ENCODE measurements at places on chromosomes 7 and 10.

DNA sequence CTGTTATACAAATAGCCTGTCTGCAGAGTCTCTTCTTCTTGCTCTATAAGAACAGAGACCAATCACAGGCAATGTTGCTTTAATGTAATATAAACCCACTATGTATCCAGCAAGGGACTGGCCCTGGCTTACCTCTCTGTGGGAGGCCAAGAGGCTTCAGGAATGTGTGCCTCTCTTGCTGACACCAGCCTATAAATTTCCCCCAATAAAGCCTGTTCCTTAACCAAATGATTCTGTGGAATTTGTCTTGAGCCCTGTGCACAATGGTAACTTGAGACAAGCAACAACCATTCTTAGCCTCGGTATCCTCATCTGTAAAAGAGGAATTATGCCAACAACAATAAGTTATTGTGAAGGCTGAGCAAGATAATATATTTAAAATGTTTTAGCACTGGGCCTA is 563.7 kb downstream of the GRM8 start:
- no peak for DNase-seq

DNA sequence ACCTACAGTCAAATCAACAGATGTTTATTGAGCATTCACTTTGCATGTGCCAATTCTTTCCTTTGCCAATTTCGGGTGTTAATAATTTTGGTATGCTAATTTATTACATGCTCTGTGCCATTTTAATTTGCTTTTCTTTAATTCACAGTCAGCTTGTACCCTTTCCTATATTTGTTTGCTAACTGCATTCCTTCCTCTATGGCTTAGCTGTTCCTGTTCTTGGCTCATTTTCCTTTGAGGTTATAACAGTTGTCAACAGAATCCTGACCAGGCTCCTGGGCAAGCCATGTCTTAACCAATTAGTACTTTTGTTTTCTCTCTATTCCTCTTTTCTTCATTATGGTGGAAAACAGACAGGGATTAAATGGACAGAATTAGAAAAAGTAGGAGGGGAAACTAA is 73.6 kb upstream of the RPA3 start:
- DNase-seq, result no peak

- no peak for DNase-seq
These were observed 147.1 kb downstream of the MLLT10 start for GRCh38 chr10:21681156-21681555.

DNA sequence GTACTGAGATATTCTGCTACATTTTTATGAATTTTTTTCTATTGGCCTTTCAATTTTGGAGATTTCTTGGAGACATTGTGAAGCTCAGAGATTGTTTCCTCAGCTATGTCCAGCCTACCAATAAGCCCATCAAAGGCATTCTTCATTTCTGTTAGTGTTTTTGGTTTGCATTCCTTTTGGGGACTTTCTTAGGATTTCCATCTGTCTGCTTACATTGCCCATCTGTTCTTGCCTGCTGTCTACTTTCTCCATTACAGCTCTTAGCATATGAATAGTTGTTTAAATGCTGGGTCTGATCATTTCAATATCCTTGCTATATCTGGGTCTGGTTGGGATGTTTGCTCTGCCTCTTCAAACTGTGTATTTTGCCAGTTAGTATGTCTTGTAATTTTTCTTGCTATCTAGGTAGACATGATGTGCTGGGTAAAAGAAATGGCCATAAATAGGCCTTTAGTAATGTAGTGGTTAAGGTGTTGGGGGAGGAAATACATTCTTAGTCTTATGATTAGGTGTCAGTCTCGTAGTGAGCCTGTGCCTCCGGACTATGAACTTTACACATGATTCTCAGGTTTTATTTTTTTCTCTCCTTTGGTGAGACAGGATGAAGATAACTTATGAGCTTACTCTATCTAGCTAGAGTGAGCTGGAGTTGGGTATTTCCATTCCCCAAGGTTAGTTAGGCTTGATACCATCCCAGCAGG is 32.6 kb upstream of the NME8 start:
- no peak for DNase-seq

DNA sequence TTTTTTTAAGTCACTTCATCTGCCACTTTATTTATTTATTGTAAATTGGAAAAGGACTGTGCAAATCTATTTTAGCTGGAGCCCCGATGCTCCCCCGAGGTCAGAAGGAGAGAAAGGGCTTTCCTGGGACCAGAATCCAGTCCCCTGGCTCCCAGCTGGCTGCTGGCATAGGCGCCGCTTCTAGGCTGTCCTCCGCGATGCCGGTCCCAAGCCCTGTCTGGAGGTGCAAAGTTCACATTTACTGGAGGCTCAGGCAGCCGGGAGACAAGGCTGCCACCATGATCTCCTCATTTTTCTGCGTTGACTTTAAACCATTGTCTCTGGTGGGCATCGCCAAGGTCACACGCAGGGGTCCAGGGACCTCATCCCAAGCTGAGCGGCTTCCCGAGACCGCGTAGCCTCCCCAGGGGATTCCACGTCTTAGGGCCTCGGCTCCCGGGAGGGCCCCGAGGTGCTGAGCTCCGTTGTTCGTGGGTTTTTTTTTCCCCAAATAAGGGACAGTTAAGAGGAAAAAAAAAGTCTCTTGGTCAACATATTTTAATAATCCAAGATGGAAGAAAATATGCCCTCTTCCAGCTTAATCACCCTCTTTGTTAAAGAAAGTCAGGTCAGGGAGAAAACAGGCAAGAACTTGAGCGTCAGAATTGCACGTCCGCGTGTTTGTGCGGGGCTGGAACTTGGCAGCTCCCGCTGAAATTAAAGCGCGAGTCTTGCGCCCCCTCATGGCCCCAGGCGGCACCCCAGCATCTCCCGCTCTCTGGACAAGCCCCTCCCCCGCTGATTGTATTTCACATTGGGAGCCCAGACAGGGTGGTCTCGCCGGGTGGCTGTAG is 11.9 kb downstream of the RGR start:
- DNase-seq, result no peak

DNA sequence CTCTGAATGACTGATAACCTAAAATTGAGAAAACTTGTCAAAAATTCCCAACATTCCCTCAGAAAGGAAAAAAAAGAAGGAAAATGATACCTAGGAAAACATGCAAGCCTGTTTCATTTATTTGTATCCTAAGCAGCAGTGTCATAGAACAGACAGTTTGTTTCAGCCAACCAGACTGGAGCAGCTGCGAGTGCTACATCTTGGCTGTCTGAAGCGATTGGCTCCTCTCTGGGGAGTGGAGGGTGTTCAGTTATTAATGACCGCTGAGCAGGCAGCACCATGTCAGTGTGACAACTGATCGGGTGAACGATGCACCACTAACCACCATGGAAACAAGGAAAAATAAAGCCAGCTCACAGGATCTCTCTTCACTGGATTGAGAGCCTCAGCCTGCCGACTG is at the start of gene LRRN3:
LRRN3 (plus strand) TSS at position 282 of the 400 bp plus-strand sequence. CDS start 31,646 bp downstream, outside the sequence.
- no peak for DNase-seq

DNA sequence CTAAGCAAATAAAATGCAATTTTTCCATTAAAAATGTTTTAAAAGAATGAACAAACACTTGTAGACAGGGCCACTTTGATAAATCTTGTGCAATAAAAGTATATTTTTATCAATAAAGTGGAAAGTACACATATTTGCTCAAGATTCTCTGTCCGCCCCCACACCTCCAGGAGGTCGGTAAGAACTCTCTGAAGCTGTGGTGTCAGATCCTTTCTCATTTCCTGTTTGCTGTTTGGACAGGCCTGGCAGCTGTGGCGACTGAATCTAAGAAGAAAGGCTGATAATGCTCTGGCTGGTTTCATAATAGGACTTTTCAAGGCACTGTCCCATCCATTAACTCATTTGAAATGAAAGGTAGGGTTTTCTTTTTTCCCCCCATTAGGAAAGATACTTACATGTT is 15.3 kb upstream of the ASB4 start:
- no peak for DNase-seq

DNA sequence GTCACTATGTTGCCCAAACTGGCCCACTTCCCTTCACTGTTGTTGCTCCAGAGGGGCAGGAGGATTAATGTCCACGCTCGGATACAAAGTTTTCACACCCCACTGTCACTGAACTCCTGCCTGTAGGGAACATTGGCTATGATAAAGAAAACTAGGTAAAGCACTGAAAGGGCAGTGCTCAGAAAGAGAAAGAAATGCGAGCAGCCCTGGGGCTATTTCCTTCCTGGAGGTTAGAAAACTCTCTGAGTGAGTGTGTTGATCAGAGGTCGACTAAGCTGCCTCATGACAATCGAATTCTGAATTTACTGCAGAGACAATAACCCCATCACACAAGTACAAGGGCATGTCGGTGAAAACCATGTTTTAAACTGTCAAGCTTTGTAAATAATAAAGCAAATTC is 227.2 kb upstream of the PITRM1 start:
- no peak for DNase-seq

- DNase-seq, result no peak
These were observed at the start of gene FEZF1 for GRCh38 chr7:122304319-122304975. Gene FEZF1 (minus strand): TSS chr7:122304750. CDS start chr7:122304437, 313 bp downstream.

- no peak for DNase-seq
These were observed 121.8 kb downstream of the CD36 start for GRCh38 chr7:80760292-80760691.

DNA sequence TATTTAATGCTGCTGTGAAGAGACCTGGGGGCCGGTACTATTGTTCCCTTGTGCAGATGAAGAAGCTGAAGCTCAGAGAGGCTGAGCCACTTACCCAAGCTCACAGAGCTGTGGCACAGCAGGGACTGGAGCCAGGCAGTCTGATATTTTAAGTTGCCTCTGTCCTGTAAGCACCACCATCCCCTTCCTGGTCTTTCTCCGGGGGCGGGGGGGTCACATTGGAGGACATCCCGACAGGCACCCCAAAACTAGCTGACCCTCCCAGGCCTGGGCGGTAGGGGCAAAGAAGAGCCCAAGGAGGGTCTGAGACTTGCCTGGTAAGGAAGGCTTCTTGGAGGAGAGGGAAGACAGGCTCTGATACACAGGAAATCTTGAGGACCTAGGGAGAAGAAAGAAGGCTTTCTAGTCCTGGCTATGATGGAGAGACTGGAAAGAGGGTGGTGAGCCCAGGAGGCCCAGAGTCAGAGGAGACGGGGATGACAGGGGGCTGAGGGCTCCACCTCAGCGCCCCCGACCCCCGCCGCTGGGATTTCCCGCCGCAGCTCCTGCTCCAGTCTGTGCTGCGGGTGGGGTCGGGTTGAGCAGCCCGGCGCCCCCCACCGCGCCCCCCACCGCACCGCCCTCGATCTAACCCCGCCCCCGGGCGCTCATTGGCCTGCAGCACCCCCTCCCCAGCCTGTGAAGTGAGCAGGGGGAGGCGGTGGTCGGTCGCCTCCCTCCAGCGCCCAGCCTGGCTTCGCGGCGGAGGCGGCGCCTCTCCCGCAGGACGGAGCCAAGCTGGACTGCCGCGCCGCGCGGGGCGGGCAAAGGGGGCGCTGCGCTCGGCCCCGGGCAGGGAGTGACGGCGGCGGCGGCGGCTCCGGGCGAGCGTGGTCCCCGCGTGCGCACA is at the start of gene ADCYAP1R1:
ADCYAP1R1 (plus strand) TSS at position 711 of the 889 bp plus-strand sequence. CDS start 10,957 bp downstream, outside the sequence.
- no peak for DNase-seq

DNA sequence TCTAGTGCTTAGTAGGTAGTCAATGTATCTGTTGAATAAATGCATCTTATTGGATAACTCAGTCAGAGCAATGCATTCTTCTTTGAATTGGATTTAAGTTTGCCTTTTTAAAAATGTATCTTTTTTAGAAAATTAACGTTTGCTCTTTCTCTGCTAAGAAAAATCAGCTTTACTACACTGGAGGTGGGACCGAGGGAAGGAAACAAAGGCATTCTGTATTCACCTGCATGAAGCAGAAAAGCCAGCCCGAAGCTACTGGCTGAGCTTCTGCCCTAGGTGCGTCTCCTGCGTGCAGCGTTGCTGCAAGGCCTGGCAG is 22.2 kb upstream of the ITGB1 start:
- DNase-seq, result no peak

DNA sequence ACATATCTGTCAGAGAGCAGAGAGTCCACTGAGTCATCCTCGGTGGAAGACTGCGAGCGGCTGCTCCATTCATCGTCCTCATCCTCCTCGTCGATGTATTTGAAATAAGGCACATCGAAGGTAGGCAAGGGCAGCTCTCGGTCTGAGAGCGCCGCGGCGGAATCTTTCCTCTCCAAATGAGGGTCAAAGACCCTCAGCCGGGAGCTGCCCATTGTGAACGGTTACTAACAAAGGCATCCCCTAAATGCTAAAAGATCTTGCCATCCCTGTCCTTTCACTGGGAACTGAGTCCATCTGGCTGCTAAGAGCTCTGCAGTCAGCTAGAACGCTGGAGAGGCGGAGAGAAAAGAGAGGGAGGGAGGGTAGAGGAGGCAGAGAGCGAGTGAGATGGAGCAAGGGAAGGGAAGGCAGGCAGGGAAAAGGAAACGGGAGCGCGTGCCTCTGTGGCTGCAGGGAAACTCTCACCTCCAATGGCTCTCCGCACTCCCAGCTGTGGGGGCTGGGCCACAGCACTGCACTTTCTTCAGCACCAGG is 163.4 kb downstream of the RAPGEF5 start:
- no peak for DNase-seq

DNA sequence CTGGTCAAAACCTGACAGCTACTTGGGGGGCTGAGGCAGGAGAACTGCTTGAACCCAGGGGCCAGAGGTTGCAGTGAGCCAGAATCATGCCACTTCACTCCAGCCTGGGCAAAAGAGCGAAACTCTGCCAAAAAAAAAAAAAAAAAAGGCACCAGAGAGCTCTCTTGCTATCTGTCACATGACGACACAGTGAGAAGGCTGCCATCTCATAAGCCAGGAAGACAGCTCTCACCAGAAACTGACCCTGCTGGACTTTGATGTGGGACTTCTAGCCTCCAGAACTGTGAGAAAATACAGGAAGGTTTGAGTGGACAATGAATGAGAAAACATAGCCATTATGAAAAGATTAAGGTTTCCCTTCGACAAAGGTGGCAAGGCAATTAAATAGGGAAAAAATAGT is 51.1 kb upstream of the KCNIP2 start:
- no peak for DNase-seq

DNA sequence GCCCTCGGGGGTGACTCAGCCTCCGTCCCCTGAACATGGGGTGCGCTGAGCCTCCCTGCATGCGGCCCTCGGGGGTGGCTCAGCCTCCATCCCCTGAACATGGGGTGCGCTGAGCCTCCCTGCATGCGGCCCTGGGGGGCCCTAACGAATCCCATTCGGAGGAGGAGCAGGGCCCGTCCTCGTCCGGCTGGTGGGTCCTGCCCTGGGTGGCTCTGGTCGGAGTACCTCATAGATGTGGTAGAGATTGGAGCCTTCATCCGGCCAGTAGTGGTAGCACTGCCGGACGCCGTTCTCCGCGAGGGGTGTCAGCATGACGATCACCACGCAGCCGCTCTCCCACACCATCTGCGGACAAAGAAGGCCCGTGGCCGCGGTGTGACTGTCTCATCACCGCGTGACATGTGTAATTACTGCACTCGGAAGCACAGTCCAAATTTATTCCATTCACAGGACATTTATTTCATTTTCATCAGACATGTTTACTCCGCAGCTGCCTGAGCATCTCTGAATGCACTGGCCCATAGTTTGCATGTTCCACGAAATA is 241.1 kb downstream of the DNAJB6 start:
- DNase-seq, result no peak

GRCh38 chr10:64426745-64427144 is 905.5 kb downstream of the REEP3 start:
- no peak for DNase-seq

GRCh38 chr7:107946451-107946850 is 55.5 kb downstream of the DLD start:
- DNase-seq, result no peak

- no peak for DNase-seq
These were observed 36.0 kb downstream of the CLIP2 start for GRCh38 chr7:74325210-74325565.

- DNase-seq, result no peak
These were observed 195.5 kb downstream of the CELF2 start for GRCh38 chr10:11213137-11213536.
